ENCODE measurements at places on chromosomes 1 and 21. TPM values are rescaled to one million over a fixed set of nuclear protein-coding genes. Genes with fewer than 3 reads are reported as not detected.
A peak's percentile ranks its signal among the peaks of the same experiment; 100 is the strongest.

Gene KANK4
- total RNA-seq, result 0.11 TPM

Gene PDE4B
- total RNA-seq, result 18.6 TPM

Gene SMYD3
- 25.5 TPM for total RNA-seq

Gene NPR1
- total RNA-seq, result 8.9 TPM

Gene KMO
- not detected for total RNA-seq

Gene LPAR3
- total RNA-seq, result 3.0 TPM

Gene RPE65
- total RNA-seq, result not detected

Gene MIGA1
- 6.3 TPM for total RNA-seq

Gene B3GALT5
- 24.2 TPM for total RNA-seq

Gene CD244
- total RNA-seq, result not detected

Gene CTH
- total RNA-seq, result 15.3 TPM

DNA sequence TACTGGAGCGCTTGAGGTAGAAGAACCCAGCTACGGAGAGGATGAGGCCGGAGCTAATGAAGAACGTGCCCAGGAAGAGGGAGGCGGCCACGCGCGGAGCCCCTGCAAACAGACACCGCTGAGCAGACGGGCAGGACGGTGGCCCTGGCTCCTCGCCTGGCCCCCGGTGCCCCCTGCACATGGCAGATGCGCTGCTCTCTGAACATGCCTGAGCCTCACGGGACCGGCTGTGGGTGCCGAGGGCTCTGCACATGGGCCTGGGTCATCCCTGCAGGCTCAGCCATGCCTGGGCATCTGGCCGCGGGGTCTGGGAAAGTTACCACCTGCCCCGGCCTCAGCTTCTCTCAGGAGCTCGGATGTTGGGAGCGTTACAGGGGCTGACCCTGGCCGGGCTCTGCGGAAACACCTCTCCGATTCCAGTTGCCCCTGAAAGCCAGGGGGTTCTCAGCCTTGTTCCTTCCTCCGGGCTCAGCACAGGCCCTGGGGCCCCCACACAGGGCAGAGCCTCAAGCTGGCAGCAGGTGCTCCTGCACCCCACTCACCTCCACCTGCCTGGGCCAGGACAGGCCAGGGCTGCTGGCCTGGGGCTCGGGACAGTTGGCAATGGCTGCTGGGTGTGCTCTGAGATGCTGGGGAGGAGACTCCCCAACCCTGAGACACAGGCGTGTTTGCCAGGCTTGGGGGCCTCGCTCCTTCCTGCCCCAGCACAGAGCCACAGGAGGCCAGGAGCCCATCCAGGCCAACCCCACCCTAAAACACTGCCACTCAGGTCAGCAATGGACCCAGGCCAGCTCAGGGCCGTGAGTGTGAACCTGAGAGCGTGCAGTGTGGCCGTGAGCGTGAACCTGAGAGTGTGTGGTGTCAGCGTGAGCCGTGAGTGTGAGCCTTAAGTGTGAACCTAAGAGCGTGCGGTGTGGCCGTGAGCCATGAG, 12.1 kb upstream of the RNF223 start:
- no peaks in the 10 kb centered on the region for H3K36me3 ChIP-seq
- no peaks in the 10 kb centered on the region for H3K4me1 ChIP-seq
- DNase-seq, result no peak
- H3K27me3 ChIP-seq, result no peaks in the 10 kb centered on the region
- H3K27ac ChIP-seq, result no peak overlapping the region
- H3K4me3 ChIP-seq, result no peak overlapping the region

- H3K27me3 ChIP-seq, result no peaks in the 10 kb centered on the region
- DNase-seq, result no peak
- no peak overlapping the region for H3K27ac ChIP-seq
- H3K4me3 ChIP-seq, result no peak overlapping the region
These were observed 60.5 kb upstream of the SOD1 start for GRCh38 chr21:31599013-31599412.

- H3K4me1 ChIP-seq, result no peaks in the 10 kb centered on the region
- no peaks in the 10 kb centered on the region for H3K27me3 ChIP-seq
- peaks cover 37% of the 10 kb centered on the region for H3K36me3 ChIP-seq
These were observed 138.3 kb downstream of the APP start for GRCh38 chr21:26032263-26032662.

GRCh38 chr1:159120317-159120716, 43.8 kb upstream of the AIM2 start:
- no peaks in the 10 kb centered on the region for H3K27me3 ChIP-seq
- no peak overlapping the region for H3K4me3 ChIP-seq

- no peaks in the 10 kb centered on the region for H3K4me1 ChIP-seq
- no peak overlapping the region for H3K4me3 ChIP-seq
- 0 out of 2 replicates have a peak, but pooled peaks cover 2% of the 10 kb centered on the region for H3K27me3 ChIP-seq
These were observed 2.8 kb downstream of the LINGO4 start for GRCh38 chr1:151802372-151802771.

GRCh38 chr1:27575840-27576331, 28.1 kb downstream of the AHDC1 start:
- no peaks in the 10 kb centered on the region for H3K36me3 ChIP-seq
- peak overlapping the region; percentile 53 for H3K4me3 ChIP-seq
- DNase-seq, result peak; percentile 85
- H3K27me3 ChIP-seq, result no peaks in the 10 kb centered on the region
- H3K4me1 ChIP-seq, result peaks cover 21% of the 10 kb centered on the region

DNA sequence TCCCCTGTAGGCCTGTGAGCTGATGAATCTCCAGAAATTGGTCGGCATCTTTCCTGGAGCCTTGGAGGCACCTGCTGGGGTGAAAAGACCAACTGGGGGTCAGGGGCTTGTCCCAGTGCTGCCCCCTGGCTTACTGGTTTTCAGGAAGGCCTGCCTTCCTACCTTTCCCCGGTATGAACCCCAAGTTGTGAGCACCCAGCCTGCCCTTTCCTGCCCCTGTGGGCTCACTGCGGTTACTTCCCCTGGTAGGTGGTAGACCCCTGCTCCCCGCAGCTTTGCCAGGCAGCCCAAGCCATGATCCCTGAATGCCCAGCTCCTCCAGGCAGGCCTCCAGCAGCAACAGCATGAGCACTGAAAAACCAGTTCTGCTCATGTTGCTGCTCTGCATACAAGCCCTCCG, 10.2 kb downstream of the DMRTB1 start:
- no peak overlapping the region for H3K27ac ChIP-seq
- no peak overlapping the region for H3K4me3 ChIP-seq
- H3K27me3 ChIP-seq, result no peaks in the 10 kb centered on the region
- H3K36me3 ChIP-seq, result peaks cover 4% of the 10 kb centered on the region
- H3K4me1 ChIP-seq, result peaks cover 2% of the 10 kb centered on the region
- no peak for DNase-seq

DNA sequence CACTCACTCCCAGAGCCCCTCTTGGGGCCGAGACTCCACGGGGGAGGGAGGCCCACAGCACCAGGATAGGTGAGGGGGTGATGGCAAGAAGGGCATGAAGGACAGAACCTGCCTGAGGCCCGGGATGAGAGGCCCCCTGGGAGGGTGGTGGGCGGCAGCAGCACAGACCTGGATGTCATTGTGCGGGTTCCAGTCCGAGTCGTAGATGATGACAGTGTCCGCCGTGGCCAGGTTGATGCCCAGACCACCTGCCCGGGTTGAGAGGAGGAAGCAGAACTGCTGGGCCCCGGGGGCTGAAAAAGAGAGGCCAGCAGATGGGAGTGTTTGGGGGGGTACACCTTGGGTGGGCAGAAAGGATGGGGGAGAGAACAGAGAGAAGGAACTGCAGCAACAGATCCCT, 50.1 kb downstream of the CHD5 start:
- H3K27ac ChIP-seq, result no peak overlapping the region
- no peak for DNase-seq
- peaks cover 2% of the 10 kb centered on the region for H3K27me3 ChIP-seq
- peaks cover 3% of the 10 kb centered on the region for H3K4me1 ChIP-seq

DNA sequence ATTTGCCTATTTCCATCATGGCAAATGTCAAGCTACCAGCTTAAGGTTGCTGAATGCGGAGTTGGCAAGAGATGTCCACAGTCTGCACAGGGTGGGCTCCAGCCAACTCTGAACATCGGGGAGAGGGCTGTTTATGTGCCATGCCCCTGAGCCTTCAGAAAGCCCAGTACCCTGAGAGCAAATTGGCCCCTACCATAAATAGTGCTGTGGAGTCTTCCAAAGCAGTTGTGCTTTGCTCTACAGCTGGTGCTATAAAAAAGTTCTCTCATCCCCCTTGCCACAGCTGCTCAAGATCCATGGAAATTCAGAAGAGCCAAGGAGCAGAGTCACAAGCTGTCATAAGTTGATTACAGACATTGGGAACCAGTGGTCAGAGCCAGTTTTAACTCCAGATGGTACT, 85.6 kb upstream of the CLDN14 start:
- H3K27me3 ChIP-seq, result no peaks in the 10 kb centered on the region
- H3K36me3 ChIP-seq, result peaks cover 2% of the 10 kb centered on the region
- H3K4me1 ChIP-seq, result no peaks in the 10 kb centered on the region
- no peak for DNase-seq
- H3K27ac ChIP-seq, result no peak overlapping the region

DNA sequence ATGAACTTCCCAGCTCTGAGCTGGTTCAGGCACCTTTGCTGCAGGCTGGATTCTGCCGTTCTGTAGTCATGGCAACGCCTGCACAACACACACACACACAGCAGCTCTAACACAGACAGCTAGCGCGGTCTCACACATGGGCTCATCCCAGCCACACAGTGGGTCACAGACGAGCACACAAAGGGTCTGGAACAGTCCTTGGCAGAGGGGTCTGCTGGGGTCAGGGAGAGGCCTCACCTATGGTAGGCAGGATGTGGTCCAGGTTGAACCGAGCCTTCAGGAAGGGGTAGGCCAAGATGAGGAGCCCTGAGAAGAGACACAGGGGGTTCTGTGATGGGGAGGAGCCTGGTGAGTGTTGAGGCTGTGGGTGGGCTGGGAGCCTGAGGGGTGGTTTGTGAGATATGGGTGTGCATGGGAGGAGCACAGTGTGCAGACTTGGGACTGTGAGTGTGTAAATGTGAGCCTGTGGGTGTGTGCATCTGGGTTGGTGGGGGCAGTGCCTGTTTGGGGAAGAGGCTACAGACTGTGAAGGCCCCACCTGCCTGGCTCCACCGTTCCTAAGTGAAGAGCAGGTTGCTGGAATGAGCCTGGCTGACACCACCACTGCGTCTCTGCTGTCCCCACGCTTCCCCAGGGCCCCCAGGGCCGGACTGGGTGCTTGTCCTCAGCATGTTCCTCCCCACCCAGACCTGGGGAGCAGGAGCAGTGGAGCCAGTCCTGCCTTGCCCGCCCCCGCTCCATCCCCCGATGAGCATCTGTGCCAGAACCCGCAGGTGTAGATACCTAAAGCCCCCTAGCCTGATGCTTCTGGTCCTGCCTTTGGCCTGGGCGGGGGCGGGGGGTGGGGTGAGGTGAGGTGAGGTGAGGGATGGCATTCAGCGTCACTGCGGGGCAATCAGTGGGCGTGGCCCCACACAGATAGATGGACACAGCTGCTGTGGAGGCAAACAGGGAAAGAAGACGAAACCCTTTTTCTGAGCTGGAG, 1.5 kb downstream of the KNCN start:
- H3K27ac ChIP-seq, result no peak overlapping the region
- no peaks in the 10 kb centered on the region for H3K36me3 ChIP-seq
- peaks cover 11% of the 10 kb centered on the region for H3K27me3 ChIP-seq

DNA sequence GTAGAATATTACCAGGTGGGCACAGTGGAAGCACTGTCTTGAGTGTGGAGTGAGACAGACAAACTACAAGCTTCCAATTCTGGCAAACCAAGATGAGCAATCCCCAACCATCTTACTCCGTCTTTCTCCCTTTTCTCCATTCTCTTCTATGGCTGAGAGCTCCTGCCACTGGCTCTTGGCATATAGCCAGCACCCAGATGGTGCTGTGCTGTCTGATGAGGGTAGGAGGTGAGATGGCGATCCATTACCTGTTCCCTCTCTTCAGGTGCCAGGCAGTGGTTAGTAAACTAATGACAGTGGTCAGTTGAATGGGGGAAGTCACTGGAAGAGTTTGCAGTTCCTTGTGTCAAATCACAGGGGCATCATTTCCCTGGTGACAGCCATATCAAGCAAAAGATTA, 108.4 kb downstream of the FNBP1L start:
- no peaks in the 10 kb centered on the region for H3K27me3 ChIP-seq
- peaks cover 57% of the 10 kb centered on the region for H3K36me3 ChIP-seq
- H3K27ac ChIP-seq, result no peak overlapping the region
- peaks cover 4% of the 10 kb centered on the region for H3K4me1 ChIP-seq
- no peak overlapping the region for H3K4me3 ChIP-seq

DNA sequence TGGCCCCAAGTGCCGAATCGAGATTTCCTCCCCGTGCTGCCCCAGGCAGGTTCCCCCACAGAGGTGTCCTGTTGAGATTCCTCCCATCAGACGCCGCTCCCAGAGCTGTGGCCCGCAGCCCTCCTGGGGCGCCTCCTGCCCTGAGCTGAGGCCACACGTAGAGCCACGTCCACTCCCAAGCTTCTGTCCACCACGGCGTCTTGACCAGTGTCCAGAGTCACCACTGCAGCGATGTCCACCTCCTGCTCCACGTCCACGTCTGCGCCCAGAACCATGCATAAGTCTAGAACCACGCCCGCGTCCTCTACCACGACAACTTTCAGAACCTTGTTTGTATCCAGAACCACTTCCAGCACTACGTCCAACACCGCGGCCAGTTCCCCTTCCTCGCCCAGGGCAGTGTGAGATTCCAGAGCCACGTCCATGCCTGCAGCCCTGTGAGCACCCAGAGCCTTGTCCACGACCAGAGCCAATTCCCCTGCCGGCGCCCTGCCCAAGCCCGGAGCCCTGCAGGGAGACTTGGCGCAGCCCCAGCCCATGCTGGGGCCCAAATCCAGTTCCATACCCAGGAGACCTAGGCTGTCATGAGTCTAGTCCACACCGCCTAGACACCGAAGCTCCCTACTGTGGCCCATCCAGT, 2.8 kb downstream of the KPRP start:
- peaks cover 24% of the 10 kb centered on the region for H3K36me3 ChIP-seq
- no peaks in the 10 kb centered on the region for H3K4me1 ChIP-seq
- no peak overlapping the region for H3K4me3 ChIP-seq

DNA sequence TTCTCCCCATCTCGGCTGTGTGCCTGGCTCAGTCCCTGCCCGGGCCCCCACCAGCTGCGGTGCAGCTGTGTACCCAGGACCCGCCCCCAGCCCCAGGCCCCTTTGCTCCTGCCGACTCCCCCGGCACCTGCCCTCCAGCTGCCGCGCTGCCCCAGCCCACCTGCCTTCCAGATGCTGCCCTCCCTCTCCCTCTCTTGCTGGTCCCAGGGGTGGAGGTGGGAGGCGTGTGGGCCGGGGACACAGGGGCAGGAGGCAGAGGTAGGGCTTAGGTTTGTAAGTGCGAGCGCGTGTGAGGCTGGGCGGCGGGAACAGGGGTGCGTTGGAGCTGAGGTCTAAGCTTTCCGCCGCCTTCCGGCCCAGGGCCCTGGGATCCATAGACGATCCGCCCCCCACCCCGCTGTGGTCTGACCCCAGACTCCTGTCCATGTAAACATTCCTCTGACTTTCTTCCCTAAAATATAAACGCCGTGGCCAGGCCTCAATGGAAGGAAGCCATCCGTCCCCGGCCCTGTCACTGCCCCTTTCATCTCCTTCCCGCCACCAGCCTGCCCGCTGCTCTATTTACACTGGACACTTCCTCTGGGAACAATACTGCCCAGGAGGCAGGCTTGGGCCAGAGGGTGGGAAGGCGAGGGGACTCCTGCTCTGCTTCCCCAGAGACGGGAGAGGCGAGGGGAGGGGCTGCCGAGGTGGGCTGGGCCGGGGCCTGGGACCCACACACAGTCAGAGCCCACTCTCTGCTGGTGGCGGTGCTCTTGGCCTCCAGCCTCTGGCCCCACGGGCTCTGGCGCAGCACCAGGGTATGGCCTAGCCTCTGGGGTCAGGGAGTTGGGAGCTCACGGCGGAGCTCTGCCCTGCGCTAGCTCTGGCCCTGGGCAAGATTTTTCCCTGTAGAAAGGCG, 128.3 kb downstream of the CASZ1 start:
- H3K27me3 ChIP-seq, result no peaks in the 10 kb centered on the region
- H3K4me3 ChIP-seq, result no peak overlapping the region
- H3K36me3 ChIP-seq, result no peaks in the 10 kb centered on the region

GRCh38 chr1:19036041-19036812, 79.8 kb upstream of the IFFO2 start:
- H3K4me3 ChIP-seq, result no peak overlapping the region
- no peaks in the 10 kb centered on the region for H3K36me3 ChIP-seq
- no peaks in the 10 kb centered on the region for H3K4me1 ChIP-seq
- no peaks in the 10 kb centered on the region for H3K27me3 ChIP-seq
